ENCODE measurements at places on chromosomes 6 and 20.
A peak's percentile ranks its signal among the peaks of the same experiment; 100 is the strongest.

- DNase-seq = no peak
Measured at GRCh38 chr6:150567823-150568383, 31.8 kb upstream of the PLEKHG1 start.

GRCh38 chr20:59559024-59559817 is 45.1 kb upstream of the PHACTR3 start:
- no peak for DNase-seq

GRCh38 chr6:11392778-11393507 is 144.6 kb upstream of the TMEM170B start:
- no peak for DNase-seq

DNA sequence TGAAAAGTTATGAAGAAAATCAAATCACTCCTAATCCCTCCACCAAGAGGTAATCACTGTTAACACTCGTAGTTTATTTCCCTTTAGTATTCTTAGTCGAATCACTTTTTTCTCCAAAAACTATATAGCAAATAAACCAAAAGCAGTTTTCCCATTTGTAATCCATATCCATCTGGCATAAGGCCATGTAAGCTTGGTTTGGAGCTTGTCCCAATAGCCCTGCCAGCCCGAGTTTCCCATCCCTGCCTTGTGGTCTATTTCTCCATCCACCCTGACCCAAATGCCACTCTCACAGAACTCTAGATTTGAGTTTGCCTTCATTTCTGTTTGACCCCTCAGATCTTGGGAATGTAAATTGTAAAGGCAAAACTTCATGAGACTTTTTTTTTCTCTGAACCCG is 71.8 kb upstream of the DSP start:
- no peak for DNase-seq

DNA sequence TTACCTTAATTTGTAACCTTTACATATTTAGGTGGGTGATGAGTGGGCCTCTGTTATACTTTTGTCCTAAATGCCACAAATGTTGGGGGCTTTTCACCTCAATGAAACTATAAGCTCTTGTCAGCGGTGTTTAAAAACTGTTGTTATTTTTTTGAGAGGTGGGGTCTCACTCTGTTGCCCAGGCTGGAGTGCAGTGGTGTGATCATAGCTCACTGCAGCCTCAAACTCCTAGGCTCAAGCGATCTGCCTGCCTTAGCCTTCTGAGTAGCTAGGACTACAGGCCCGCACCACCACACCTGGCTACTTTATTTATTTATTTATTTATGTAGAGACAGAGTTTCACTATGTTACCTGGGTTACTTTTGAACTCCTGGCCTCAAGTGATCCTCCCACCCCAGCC is 66.7 kb downstream of the ZDHHC14 start:
- DNase-seq = no peak

DNA sequence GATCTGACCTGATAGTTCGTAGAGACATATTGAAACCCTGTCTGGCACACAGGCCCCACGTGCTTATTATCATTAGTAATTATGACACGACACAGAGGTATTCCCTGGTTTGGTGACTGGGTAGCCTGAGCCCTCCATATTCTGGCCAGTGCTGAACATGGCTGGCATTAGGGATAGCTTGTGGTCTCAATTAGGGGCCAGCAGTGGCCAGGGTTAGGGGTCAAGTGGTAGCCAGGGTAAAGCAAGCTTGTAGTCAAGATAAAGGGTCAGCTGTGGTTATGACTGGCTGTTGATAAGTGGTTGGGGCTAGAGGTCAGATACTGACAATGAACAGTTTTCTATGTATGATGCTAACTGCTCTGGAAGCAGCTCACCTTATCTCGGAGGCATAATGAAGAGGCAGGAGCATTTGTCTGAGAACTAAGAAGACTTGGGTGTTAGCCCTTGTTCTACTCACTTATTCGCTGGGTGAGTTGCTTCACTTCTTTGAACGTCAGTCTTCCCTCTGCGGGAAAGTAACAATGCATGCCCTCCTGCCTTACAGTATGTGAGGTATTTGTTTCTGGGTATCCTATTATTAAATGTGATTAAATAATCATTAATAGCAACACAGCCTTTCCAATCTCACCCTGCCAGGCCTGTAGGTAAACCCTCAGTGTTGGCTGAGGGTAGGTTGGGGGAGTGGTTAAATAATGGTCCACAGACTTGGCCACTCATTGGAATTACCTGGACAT is 66.7 kb downstream of the VEGFA start:
- DNase-seq = peak; percentile 32

GRCh38 chr6:1295420-1295819 is 16.5 kb upstream of the FOXQ1 start:
- DNase-seq = no peak

DNA sequence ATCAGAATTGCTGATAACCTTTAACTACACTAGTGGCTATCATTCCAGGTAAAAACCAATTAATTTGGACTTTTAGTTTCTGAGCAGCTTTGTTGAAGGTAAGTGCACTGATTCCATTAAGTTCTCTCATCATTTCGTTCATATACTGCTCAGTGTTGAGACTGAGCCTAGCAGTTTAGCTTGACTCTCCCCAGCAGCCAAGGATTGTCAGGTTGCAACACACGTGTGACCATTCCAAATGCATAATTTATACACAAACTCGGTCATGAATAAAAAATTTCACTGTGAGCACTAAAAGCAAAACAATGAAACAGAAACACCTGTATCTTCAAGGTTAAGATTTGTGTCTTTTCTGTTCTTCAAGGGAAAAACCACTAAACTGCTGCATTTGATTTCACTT is 8.9 kb downstream of the FERMT1 start:
- DNase-seq = no peak

GRCh38 chr6:25180630-25181349 is 98.4 kb upstream of the CARMIL1 start:
- DNase-seq = peak; percentile 20

DNA sequence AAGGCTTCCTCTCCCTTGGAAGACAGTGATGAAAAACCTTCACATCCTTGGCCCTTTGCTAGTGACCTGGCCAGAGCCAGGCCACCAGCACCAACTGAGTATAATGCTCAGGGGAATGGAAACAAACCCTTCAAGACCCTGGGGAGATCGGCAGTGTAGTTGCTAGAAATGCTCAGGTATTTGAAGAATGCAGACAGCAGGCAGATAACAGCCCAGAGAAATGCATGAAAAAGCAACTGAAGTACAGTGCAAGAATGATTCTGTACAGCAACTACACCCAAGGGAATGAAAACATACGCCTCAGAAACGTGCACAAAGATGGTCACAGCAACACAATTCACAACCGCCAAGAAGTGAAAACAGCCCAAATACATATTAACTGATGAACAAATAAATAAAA is 41.1 kb downstream of the PPP1R3G start:
- no peak for DNase-seq

DNA sequence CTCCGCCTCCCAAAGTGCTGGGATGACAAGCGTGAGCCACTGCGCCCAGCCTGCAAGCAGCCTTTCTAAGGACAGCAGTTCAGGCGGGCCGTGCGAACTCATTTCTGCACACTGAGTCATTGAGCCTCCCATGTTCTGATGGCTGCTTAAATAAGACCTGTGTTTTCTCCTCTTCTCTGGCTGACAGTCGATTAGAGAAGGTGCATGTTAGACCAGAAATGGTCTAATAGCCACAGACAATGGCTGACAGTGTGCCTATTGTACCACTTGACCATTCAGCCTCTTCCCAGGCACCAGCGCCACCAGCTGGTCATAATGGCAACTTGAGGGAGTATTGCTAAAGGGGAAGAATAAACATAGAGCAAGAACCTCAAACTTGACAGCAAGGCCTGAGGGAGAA is 6.2 kb downstream of the CST11 start:
- DNase-seq = peak; percentile 20

- no peak for DNase-seq
Measured at GRCh38 chr6:43219814-43220213, 9.5 kb downstream of the DNPH1 start.

GRCh38 chr20:33917831-33918525 is 75.7 kb upstream of the RALY start:
- no peak for DNase-seq

DNA sequence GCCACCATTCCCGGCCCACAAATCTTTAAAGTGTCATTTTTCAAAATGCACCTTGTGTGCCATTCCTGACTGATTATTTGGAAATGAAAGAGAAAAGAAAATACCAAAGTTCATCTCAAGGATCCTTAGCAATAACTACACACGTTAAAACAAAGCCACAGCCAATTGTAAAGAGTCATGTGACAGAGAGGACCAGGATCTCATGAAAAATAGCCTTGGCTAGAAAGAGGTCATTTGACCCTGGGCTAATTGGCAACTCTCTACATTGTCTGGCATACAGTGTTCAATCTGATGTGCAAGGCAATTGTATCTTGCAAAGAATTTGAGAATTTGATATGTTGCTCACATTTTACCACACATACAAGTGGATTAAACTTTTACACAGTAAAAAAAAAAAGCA is 31.6 kb upstream of the HLA-G start:
- no peak for DNase-seq

GRCh38 chr6:54267798-54268197 is 40.4 kb upstream of the TINAG start:
- peak; percentile 57 for DNase-seq

DNA sequence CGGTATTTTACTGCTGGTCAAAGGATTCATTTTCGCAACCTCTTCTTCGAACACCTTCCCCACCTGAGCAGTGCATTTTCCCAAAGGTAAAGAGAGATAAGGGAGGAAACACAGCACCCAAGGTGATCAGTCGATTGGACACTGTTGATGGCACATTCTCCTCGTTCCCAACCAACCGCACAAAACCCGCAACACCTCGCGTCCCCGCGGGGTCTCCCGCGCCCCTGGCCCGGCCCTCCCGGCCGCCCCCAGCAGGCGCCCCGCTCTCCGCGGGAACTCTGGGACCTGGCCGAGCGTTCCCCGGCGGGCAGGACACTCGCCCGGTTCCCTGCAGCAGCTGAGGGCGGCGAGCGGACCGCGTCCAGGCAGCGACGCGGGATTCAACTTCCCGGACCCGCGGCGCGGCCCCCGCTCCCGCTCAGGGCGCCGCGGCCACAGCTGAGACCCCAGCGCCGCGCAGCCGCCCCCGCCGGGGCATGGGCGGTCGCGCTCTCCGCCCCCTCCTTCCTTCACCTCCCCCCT is 506 bp downstream of the RGS17 start:
- no peak for DNase-seq

DNA sequence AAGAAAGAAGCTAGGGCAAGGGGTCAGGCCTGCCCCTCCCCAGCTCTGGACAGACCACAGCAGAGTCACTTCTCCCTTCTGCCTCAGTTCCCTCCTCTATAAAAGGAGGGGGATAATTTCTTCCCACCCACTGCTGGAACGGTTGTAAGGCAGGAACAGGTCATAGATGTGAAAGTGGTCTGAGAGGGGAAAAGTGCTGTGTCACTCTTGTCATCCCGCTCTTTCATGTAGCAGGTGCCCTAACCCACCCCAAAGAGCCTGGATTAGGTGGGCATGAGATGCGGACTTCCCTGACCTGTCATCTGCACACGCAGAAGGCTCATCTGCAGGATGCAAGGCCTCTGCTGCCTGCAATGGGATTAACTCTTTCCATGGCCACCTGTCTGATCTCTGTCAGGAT is 218.2 kb upstream of the LRFN2 start:
- no peak for DNase-seq

DNA sequence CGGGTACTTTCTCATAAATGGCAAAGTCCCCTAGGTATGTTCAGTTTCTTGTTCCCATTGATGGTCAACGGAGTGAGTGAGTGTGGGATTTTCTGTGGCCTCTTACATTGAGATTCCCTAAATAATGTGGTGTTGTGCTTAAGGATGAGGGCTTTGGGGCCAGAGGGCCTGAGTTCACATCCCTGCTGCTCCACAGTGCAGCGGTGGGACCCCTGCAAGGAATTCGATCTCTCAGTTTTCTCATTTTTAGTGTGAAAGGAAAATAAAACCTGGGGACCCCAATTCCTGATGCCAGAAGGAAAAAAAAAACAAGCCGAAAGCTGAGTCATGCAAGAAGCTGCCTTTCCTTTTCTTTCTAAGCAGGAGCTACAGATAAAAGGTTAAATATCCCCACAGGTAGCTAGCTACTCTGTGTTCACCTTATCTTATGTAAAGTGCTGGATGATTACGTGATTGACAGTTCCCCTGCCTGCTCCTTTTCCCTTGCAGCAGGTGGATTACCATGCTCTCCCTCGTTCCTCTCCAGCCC is 120.2 kb upstream of the CLDN20 start:
- DNase-seq = no peak

DNA sequence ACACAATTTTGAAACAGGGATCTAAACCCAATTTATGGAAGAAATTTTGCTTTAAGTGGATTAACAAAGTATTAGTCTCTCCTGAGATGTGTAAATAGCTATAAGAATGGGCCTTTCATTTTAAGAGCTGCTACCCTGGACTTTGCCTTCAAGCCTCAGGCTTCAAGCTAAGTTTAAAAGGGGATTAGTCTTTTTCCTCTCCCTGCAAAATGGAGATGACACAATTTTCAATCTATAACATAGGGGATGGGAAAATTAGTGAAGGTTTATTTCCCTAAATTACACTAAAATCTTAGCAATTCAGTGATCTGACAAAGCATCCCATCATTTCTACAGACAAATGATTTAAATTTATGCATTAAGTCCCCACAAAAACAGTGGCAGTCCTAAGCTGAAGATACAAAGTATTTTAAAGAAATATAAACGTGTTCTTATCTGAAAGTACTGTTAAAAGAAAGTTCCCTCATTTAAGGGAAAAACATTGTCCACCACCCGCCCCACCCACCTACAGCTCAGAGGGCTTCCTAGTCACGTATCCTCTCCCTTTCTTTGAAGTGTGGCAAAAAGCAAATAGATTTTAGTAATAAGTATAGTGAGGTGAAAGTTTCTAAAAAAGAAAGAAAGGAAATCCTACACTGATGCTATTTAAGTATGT is 14.5 kb downstream of the ARHGAP18 start:
- DNase-seq = no peak

DNA sequence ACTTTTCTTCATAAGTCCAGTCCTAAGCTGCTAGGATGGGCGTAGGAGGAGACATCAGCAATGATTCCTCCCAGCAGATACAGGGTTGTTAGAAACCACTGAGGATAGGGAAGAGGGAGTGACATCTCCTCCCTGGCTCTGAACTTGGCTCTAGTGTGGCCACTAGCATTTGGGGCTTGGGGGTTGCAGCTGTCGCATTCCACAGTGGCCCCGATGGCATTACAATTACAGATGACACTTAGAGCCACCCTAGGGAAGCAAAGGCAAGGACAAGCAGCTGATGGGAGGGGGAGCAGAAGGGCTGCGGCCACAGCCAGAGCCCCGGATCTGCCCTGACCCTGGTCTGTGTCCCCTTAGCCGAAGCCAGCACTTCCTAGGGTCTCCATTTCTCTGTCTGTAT is 9.5 kb upstream of the CDKN1A start:
- DNase-seq = no peak

- no peak for DNase-seq
Measured at GRCh38 chr6:19153270-19153980, 683.7 kb upstream of the ID4 start.

- no peak for DNase-seq
Measured at GRCh38 chr6:7806711-7807110, 80.8 kb downstream of the BMP6 start.

GRCh38 chr6:298233-299103 is 6.2 kb downstream of the DUSP22 start:
- DNase-seq = no peak

GRCh38 chr6:167120583-167120903 is 2.4 kb upstream of the CCR6 start:
- no peak for DNase-seq

- no peak for DNase-seq
Measured at GRCh38 chr6:25686856-25687255, 34.8 kb downstream of the SCGN start.
